Stimulated activated naive CD4-positive, alpha-beta T cell (primary cell): ENCODE measurements at places on chromosomes 5 and 9.

DNA sequence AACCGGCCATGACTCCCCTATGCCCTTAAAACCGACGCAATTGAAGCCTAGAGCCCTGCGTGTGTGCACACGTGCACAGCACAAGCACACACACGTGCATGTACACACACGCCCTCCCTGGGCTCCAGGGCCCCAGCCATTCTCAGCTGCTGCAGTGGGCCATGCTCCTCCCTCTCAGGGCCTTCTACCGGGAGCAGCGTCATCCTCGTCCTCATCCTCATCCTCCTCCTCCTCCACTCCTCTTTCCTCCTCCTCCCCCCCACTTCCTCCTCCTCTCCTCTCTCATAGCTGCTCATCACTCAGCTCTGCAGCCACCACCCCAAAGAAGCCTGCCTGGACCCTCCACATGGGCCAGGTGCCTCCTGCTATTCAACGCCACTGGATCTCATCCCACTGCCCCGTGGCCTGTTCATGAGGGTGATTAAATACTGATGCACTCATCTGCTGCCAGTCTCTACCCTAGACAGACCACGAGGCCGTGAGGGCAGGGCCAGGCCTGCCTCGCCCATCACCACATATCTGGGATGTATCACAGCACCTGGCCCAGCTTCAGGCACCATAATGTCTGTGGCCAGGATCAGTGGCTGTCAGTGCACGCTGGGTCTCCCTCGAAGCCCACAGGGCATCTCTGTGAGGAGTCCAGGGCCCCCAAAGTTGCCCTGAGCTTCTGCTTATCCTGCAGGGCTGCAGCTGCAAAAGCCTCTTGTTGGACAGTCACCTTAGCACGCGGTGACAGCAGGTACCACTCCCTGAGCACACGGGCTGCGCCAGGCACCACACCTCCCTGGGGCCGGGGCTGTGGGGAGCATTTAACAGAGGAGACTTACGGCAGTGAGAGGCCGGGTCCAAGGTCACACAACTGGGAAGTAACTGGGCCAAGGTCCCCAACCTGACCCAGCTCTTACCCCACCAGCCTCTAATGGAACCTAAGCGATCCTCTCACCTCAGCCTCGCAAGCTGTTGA, 9.8 kb downstream of the FAM78A start:
- peak; percentile 49 for DNase-seq

- peak; percentile 6 for DNase-seq
Measured at GRCh38 chr9:113737517-113738271, 138.4 kb upstream of the ZNF618 start.

DNA sequence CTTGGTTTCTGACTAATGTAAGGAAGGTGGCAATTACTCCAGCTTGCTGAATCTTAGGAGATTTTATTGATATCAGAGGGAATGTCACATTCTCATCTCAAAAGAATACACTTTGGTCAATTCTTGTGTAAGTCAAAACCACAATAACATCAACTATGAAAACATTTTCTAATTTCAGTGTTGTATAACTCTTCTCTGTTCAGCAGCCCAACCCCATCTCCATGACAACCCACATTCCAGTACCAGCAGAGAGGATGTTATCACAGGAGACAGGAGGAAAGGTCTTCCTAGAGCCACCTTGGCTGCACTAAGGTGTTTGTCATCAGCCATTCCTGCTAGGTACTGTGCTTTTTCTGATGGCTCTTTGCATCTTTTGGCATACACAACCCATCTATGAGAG, 529.1 kb upstream of the BRINP1 start:
- no peak for DNase-seq

- no peak for DNase-seq
Measured at GRCh38 chr5:102375272-102375671, 79.2 kb upstream of the SLCO4C1 start.

DNA sequence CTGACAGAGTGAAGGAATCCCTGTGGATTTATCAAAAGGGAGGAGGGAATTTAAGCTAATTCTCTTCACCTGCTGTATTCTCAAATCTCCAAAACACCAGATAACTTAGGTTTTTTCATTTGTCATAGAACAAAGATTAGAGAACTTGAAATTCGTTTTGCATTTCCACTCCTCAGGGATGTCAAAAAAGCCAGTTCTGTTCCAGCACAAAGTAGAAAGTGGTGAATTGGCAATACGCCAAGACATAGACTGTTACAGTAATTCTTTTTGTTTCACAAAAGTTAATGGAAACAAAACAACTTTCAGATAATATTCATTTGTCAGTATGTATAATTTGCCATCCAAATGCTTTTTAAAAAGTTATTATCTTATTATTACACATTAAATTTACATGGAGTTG, 15.0 kb downstream of the S1PR3 start:
- DNase-seq: no peak

DNA sequence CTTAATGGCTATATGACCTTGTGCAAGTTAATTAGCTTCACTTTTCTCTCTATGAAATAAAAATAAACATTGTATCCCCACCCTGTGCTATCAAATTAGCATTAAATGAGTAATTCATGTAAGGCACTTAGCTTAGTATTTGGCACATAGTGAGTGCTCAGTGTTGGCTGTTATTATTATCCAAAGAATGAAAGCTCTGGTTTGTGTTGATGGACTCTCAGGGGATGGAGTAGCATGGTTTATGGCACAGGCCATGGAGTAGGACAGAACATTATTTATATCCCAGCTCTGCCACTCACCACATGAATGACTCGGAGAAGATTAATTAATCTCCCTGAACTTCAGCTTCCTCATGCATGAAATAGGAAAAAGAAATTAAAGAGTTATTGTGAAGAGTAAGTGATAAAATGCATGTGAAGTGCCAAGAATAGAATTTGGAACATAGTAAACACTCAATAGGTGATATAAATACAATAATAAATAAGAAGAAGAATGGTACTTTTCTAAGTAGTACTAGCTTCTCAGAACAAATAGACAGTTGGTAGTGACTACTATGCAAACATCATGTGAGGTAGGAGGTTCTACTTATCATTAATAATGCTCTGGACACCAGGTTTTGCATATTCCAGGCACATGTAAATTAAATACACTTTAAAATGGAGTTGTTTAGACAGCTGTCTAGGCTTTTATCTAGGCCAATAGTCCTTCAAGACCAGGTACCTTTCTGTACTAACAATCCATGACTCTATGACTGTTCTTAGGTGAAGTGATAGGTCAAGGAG, 146.4 kb downstream of the GRIA1 start:
- DNase-seq: no peak

- DNase-seq: no peak
Measured at GRCh38 chr9:10251490-10251889, 361.3 kb downstream of the PTPRD start.

- no peak for DNase-seq
Measured at GRCh38 chr5:57804007-57804444, 321.4 kb upstream of the ACTBL2 start.

DNA sequence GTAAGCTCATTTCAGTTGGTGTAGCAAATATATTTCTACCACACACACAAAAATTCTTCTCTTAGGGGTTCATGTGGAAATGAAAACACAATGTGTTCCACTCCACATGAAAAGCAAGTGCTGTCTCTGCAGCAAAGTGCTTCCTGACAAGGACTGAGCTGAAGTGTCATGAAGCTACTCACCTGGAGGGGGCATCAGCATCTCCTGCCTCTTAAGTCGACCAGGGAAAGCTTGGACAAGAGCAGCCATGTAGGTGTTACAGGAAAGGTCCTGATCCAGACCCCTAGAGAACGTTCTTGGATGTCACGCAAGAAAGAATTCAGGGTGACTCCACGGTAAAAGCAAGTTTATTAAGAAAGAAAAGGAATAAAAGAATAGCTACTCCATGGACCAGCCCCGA, 62.8 kb downstream of the SV2C start:
- no peak for DNase-seq

DNA sequence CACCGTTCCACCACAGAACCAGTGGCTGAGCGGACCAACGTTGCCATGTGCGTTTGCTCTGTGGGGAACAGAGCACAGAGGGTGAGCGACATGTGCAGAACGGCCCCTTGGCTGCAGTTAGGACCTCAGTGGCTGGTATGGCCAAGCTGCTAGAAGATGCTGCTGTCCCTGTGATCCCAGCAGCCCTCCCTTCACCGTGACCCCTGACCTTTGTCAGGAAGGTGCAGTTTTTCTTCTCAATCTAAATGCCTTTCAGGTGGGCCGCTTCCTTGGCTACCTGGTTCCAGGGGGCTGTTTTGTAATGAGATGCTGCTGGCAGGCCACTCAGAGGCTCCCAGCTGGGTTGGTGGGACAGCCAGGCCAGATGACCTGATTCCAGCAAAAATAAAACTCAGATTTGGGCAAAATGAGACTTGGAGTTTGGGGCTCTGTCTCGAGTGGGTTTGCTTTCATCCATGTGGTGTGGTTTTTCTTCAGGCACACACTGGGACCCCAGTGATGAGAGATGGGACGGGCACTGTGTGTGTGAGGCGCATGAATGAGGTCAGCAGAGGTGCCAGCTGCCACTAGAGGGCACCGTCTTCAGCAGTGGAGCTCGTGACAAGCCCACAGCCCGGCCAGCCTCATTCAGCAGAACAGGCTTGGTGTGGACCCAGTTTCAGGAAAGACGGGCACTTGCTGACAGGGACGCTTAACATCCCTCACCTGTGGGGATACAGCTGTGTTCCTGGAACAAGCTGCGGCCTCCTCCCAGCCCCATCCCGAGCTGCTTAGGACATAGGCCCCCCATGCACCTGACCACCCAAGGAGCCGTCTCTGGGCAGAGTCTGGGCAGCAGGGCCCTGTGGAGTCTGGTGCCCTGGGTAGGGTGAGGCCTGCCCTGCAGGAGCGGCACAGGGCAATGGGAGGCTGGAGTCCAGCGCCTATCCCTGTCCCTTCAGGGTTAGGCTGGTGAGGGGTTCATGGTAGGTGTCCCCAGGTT, 4.1 kb downstream of the MRPS2 start:
- peak; percentile 4 for DNase-seq

- no peak for DNase-seq
Measured at GRCh38 chr9:76996700-76997099, 22.8 kb upstream of the FOXB2 start.

DNA sequence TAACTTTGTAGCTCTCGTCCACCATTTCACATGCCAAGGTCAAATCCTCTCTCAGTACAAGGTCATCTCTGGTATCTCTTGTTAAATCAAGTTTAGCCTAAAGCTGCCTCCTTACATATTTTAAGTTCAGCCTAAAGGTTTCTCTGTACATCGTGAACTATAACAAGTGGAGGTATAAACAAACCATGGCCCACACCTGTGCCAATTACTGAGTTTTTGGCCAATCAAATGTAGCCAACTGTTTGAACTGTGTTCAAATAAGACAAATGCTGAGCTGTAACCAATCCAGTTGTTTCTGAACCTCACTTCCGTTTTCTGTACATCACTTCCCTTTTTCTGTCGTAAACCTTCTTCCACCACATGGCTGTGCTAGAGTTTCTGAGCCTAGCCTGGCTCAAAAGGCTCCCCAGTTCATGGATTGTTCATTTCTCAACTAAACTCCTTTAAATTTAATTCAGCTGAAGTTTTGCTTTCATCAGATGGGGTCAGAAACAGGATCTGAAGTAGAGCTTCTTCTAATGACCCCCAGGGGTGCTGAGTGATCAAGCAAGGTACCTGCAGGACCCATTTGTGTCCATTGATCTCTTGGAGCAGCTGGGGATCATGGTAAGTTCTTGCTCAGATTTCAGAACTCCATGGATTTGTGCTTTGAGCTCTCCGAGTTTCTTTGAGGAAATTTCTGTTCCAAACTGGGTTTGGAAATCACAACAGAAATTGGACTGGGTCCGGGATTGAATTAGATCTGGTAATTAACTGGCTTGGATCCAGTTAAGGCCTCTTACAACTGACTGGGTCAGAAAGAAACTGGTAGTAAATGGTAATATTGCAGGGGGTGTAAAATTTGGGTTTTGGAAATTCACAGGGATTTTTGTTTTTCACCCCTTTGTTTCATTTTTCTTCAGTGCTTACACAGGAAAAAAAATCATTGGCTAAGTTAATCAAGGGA, 11.0 kb upstream of the NANS start:
- peak; percentile 78 for DNase-seq

DNA sequence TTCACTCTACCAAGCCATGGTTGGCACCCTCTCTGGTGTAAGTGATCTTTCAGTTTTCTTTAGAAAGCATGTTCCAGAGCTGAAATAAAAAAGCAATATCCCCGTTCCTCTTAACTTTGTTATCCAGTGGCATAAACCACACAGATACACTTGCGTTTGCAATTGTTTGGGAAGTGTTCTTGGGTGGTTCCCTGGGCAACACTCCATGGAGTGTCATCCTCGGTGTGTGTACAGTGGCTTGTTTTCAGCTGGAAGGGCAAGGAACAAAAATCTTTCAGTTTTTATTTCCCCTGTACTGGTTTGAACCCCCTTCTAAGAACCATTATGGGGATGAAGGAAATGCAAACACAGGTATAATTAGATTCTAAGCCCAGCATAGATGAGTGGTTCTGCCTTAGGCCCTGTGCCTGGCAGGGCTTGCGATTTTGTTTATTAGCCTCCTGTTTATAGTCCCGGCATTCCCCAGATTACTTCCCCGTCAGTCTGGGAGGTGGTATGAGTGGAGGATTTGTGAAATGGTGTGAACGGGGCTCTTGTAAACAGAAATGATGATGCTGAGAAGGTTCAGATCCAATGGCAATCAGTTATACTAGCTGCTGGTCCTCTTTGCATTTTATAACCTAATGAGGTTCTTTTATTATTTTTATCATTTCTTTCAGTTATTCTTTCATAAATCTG, 76.0 kb upstream of the CD180 start:
- no peak for DNase-seq

DNA sequence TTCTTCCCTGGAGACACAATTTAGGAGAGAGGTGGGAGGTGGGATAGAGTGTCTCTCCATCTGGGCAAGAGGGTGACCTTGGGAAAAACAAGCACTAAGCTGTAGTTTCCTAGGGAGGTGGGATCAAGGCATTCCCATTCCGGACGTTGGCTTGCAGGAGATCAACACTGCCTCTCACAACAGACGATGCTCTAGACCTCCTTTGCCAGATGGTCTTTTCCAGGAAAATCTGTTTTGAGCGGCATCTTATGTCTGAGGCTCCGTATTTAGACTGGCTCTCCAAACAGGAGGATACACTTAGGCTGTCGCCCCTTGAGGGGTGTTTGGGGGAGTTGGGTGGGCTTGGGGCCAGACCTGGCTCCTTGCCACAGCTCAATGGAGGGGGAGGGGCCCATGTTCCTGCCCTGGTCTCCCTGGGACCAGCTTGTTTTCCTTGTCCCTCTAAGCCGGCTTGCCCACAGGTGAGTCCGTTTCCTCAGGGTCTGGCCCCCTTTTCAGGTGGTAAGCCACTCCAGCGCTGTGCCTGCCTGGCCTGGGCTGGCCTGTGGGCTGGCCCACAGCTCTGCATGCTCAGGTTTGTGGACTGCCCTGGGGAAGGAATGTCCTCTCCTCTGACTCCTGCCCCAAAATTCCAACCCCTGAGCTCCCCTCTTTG, 2.4 kb downstream of the PSD2 start:
- DNase-seq: no peak

GRCh38 chr9:77438653-77439052, 209.5 kb downstream of the GNA14 start:
- DNase-seq: no peak

GRCh38 chr5:177984584-177985206, 11.3 kb downstream of the PROP1 start:
- DNase-seq: no peak
